ENCODE measurements at places on chromosomes 13 and 19. TPM values are rescaled to one million over a fixed set of nuclear protein-coding genes. Genes with fewer than 3 reads are reported as not detected.

The OR10H5 gene
- not detected for total RNA-seq

The ZNF599 gene
- total RNA-seq, result 5.8 TPM

The KLK3 gene
- total RNA-seq, result not detected

The SLITRK5 gene
- under 0.01 TPM for total RNA-seq

The XRCC1 gene
- total RNA-seq, result 10.9 TPM

The ICAM3 gene
- 8.3 TPM for total RNA-seq

The RAB3A gene
- 8.6 TPM for total RNA-seq

The CYP2A7 gene
- total RNA-seq, result not detected

The KLK8 gene
- total RNA-seq, result not detected
